ENCODE measurements at places on chromosomes 13 and 19. TPM values are rescaled to one million over a fixed set of nuclear protein-coding genes. Genes with fewer than 3 reads are reported as not detected.

KCNC3 gene
- polyA plus RNA-seq = 35.0 TPM

- no peak for DNase-seq
Observed at GRCh38 chr13:49183672-49184325, 36.3 kb upstream of the MLNR start.

GRCh38 chr13:33092073-33092987, 76.1 kb downstream of the KL start:
- DNase-seq = no peak

SYNGR4 gene
- polyA plus RNA-seq = 0.41 TPM

DNA sequence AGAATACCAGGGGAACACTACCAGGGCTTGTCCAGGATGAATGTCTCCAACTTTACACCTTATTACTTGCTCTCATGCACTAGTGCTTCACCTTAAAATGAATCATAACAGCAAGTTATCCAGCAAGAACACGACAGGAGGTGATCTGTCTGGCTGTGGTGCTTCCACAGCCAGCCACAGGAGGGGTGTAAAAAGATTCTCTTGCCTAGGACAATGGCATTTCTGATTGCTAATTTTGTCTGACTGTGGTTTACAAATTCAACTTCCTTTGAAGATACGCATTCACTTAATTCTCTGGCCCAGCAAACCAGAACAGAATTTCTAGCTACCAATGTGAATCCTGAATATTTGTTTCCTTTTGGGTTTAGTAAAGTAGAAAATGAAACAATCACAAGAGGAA, 23.1 kb upstream of the COG3 start:
- no peak for DNase-seq

DNA sequence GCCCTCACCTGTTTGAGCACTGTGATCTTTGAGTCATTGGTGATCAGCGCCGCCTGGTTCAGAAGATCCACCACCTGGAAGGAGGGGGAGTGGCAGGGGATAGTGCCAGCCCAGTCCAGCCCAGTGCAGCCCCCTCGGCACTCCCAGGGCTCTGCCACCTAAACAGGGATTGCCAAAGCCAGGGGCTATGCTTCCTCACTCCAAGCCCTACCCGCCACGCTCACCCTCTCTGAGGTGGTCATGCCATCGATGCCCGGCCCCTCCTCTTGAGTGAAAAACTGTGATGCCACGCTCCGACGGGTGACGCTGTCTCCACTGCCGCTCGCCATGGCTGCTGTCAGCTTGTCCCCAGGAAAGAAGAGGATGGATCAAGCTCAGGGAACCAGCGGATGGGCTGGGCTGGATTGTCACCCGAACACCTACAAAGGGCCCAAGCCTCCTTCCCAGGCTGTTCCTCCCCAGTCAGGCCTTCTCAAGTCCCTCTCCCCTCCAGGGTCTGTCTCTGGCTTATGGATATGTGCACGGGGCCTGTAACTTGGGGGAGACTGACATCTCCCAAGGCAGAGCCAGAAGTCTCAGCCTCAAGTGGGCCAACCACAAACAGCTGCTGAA, 8.7 kb downstream of the SYMPK start:
- no peak for DNase-seq

NALCN gene
- polyA plus RNA-seq = 0.92 TPM

GRCh38 chr13:80055847-80056246, 285.1 kb downstream of the SPRY2 start:
- no peak for DNase-seq

- no peak for DNase-seq
Observed at GRCh38 chr13:80945328-80945727, 604.4 kb upstream of the SPRY2 start.

ZNF560 gene
- polyA plus RNA-seq = 0.93 TPM

DNA sequence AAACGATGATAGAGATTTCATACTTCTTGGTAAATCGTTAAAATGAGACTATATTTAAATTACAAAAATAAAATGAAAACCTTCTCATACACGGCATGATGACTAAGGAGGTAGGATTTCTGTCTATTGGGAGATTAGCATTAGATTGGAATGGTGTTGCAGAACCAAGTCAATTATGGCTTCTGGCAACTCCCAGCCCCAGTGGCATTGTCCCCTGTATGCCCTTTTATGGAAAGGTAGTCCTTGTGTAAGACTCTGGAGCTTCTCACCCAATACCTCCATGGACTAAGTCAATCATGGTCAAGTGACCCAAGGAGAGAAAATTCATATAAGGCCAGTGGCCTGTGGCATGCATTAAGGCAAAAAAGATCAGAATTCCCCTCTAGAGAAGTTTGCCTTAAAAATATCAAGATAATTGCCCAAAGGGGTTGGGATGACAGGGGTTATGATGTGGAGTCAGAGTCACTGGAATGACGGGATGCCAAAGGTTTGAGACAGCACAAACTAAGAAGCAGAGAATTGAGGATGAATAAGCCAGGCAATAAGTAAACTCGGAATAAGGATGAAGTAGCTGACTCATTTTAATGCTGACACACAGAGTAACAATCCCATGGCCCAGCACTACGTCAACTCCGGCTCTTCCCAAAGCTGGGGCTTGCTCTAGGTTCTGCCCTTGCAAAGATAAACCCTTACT, 57.8 kb upstream of the POSTN start:
- no peak for DNase-seq

- no peak for DNase-seq
Observed at GRCh38 chr19:55079400-55080038, 3.9 kb downstream of the EPS8L1 start.

DNA sequence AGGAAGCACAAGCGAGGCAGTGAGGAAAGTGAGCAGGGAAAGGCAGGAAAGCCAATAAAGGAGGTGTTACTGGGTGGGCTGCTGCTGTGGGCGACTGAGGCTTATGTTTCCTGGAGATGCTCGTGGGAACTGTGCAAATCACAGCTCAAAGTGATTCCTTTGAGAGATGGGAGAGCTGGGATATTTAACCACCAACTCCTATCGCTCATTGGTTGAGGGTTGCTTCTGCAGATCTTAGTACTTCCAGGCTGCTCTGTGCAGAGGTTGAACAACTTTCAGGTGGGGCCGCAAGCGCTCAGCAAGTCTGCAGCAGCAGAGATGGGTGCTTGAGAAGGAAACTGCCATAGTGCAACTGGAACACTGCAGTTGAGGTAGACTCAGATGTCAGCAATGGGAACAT, 8.4 kb downstream of the PCDH8 start:
- DNase-seq = no peak

- DNase-seq = no peak
Observed at GRCh38 chr19:12111943-12112637, 28.1 kb downstream of the ZNF20 start.

ZNF320 gene
- polyA plus RNA-seq = 22.6 TPM

PABPC3 gene
- polyA plus RNA-seq = 1.2 TPM

DNA sequence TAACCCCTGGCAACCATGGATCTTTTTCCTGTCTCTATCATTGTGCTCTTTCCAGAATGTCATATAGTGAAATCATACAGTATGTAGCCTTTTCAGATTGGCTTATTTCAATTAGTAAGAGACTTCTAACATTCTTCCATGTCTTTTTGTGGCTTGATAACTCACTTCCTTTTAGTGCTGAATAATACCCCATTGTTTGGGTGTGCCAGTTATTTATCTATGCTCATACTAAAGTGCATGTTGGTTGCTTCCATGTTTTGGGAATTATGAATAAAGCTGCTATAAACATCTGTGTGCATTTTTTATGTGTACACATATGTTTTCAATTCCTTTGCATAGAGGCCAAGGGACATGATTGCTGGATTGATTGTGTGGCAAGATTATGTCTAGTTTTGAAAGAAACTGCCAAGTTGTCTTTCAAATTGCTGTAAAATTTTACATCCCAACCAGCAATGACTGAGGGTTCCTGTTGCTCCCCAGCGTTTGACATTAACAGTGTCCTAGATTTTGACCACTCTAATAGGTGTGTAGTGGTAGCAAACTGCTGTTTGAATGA, 358.9 kb downstream of the ITGBL1 start:
- DNase-seq = no peak

NAPSA gene
- polyA plus RNA-seq = 9.8 TPM

DNA sequence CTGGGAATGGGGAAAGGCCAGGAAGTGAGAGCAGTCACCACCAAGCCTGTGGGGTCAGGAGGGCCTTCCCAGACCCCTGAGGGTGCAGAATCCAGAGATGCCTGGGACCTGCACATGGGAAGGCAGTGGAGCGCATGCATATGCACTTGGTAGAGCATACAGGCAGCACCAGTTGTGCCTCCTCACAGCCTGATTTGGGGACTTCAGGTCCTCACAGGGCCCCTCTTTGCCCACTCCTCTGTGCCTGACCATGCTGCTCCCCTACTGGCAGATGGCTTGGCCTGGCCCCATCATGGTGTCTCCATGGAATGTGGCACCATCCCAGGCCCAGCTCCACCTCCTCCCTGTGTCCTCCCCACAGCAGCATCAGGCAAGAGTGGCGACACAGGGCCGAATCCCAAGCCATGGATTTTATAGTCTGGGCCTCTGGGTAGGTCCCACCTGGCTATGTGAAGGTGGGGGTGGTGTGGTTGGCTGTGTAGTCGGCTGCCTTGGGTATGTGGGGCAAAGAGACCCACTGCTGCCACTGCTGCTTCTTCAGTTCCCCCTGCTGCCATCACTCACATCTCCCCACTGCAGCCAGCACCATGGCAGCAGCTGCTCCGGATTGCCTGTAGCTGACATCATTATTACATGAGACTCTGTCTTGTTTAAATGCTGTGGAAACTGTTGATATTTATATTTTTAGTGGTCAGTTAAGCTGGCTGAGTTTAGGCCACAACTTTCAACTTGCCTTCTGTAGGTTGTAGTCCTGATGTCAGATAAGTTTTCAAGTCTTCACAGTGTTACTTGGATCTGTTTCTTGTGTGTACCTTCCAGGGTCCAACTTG, 247.0 kb downstream of the GPC6 start:
- no peak for DNase-seq

DNA sequence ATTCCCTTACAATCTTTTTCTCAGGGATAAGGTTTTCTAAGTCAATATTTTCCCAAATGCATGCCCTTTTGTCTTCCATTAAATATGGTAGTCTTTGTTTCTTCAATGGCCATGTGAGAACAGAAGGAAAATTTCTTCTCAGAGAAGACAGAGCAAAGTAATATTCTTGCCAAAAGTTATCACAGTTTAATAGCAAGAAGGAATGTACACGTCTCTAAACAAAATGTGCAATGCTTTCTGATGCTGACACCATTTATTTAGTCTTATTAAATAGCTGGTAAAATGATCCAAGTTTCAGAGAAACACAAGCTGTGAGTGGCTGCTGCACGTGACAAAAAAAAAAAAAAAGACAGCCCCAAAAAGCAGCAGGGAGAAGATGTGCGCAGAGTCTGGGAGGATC, 542.5 kb downstream of the GPC6 start:
- DNase-seq = no peak

DNA sequence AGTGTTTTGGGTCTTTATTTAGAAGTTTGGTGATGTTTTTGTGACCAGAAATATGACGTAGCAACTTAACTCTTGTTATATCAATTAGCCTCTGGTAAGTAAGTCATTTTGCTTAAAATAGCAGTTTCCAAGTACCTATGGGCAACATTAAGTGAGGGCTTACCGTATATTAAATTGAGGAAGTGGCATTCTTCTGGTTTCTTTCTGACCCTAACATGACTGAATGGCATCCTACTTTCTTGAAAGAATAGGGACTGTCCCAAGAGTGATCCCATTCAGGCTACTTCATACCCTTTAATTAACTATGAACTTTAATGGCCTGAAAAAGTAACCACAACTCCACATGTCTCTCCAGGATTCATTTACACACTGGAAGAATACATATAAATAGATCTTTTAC, 106.6 kb downstream of the MZT1 start:
- DNase-seq = no peak

LMTK3 gene
- polyA plus RNA-seq = 3.8 TPM

ZNF723 gene
- polyA plus RNA-seq = not detected

ZNF112 gene
- polyA plus RNA-seq = 13.4 TPM

DNA sequence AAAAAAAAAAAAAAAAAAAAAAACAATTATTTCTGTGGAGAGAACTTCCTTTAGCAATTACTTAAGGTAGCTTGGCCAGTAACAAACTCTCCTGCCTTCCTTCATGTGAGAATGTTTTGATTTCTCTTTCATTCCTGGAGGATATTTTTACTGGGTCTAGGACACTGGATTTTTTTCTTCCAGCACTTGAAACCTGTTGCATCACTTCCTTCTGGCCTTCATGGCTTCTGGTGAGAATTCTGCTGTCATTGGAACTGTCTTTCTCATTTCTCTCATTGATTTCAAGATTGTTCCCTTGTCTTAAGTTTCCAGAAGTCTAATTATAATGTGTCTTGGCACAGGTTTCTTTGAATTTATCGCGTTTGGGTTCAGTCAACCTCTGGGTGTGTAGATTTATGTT, 19.3 kb upstream of the RAB20 start:
- no peak for DNase-seq

PSG4 gene
- not detected for polyA plus RNA-seq

DNA sequence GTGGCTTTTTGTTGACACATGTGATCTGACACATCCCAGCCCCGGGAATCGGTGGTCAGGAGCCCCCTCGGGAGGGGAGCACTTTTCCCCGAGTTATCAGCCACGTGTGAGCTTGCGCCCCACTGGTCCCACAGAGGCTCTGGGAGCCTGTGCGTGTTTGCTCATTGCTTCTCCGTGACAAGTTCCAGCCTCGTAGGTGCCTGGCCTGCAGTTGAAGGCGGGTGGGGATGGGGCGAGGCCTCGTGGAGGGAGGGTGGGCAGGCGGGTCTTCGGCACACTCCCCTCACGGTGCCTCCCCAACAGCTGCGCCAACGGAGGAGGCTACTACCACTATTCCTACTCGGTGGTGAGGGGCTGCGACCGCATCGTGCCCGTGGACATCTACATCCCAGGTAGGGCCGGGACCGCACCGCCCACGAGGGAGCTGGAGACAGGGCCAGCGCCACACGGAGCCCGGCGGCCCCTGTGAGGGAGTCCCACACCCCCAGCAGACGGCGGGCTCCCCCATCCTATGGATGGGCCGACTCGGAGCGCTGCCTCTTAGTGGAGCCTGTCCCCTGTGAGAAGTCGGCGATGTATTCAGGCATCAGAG, 8.3 kb downstream of the GAMT start:
- no peak for DNase-seq

DNA sequence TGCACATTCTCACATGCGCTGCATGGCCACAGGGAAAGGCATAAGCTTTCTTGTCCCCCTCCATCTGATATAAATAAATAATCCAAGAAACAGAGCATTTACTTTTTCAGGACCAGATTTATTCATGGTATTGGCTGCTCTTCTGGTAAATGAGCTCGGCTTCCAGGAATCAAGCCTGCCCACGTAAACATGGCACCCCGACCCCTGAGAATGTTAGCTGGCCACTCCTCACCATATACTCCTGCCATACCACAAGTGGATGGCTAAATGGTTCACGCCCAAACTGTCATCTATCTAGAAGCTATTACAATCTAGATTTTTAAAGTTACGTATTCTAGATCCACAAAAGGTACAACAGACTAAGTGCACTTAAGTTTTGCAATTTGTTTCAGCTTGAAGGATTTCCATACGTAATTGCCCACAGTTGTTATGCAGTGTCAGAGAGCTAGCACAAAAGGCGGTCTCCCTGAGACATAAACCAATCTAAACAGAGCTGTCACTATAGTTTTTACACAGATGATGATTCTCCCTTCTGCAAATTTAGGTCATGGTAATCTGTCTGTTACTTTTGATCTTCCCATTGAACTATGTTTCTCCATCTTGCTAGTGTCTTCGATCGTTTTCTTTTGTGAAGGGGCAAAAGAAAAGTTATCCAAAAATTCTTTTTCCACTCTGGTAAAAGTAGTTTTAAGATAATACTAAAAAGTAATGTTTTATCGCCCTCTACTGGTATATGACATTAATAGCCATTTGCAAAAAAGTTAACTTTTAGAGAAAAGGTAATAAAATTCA, 16.2 kb upstream of the FOXO1 start:
- no peak for DNase-seq

LILRA2 gene
- polyA plus RNA-seq = 1.4 TPM

GRCh38 chr19:35063940-35064818, 22.7 kb downstream of the HPN start:
- no peak for DNase-seq

- no peak for DNase-seq
Observed at GRCh38 chr13:28426381-28426780, 68.5 kb downstream of the FLT1 start.
